ENCODE measurements at places on chromosomes 5 and 9. TPM values are rescaled to one million over a fixed set of nuclear protein-coding genes. Genes with fewer than 3 reads are reported as not detected.

The EFNA5 gene
- 8.2 TPM for total RNA-seq

DNA sequence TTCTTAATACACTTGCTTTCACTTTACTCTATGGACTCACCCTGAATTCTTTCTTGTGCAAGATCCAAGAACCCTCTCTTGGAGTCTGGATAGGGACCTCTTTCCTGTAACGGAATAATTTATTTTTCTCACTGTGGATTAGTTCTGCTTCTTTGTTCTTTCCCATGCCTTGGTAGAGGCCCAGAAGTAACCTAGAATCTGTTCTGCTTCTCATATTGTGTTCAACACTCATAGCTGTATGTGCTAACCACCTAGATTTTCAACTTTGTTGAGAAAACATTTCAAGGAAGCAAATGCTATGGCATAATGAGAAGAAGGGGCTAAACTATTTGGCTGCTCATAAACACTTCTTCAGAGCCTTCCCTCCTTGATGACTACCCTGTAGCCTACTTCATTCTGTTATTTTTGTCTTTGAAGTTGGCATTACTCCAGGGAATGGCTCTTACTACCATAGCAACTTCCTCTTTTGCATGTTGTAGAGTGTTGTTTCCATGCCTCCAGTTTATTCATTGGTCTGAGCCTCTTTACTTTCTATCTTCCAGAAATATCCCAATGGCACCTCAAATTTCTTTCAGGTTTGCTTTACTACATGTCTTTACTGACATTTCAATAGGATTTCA, 74.3 kb downstream of the KIAA0825 start:
- peak; percentile 62 for DNase-seq

DNA sequence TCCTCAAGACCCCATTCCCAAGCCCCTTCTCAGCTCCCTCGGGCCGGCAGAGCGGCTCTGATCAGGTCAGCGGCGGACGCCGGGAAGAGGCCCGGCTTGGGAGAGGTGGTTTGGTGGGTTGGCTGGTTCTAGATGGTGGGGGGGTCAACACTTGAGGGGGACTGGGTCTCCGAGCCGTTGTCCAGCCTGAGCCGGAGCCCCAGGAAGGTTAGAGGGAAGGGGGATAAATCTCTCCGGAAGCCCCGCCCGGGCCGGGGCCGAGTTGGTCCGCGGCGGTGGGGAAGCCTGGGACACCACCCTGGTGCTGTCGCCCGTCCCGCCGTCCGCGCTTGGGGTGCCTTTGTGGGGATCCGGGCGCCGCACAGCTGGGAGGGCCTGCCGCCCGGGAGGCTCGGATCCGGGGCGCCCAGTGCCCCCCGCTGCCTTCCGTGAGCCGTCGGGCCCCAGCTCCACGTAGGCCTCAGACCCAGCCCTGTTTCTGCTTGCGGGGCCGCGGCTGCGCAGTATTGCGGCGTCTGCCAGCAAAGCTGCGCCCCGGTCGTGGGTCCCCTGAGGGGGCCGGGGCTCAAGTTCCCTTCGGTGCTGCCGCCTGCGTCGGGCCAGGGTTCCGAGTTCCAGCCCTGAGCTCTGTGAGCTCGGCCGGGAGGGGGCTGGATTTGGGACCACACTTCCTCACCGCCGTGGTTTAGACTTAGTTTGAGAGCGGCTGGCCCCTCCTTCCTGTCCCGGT, 542 bp upstream of the TRIM52 start:
- DNase-seq = peak; percentile 79

- no peak for DNase-seq
Measured at GRCh38 chr9:18397076-18397475, 76.9 kb upstream of the ADAMTSL1 start.

The SLCO4C1 gene
- total RNA-seq = 0.29 TPM

- no peak for DNase-seq
Measured at GRCh38 chr5:54679686-54680085, 162.1 kb downstream of the SNX18 start.

- no peak for DNase-seq
Measured at GRCh38 chr5:148952097-148952867, 110.6 kb downstream of the SH3TC2 start.

The GABBR2 gene
- total RNA-seq = 0.52 TPM

The WDR31 gene
- total RNA-seq = 0.83 TPM

GRCh38 chr5:175211956-175212756, 231.8 kb downstream of the DRD1 start:
- no peak for DNase-seq

- DNase-seq = no peak
Measured at GRCh38 chr5:76547242-76547890, 75.8 kb downstream of the F2RL2 start.

DNA sequence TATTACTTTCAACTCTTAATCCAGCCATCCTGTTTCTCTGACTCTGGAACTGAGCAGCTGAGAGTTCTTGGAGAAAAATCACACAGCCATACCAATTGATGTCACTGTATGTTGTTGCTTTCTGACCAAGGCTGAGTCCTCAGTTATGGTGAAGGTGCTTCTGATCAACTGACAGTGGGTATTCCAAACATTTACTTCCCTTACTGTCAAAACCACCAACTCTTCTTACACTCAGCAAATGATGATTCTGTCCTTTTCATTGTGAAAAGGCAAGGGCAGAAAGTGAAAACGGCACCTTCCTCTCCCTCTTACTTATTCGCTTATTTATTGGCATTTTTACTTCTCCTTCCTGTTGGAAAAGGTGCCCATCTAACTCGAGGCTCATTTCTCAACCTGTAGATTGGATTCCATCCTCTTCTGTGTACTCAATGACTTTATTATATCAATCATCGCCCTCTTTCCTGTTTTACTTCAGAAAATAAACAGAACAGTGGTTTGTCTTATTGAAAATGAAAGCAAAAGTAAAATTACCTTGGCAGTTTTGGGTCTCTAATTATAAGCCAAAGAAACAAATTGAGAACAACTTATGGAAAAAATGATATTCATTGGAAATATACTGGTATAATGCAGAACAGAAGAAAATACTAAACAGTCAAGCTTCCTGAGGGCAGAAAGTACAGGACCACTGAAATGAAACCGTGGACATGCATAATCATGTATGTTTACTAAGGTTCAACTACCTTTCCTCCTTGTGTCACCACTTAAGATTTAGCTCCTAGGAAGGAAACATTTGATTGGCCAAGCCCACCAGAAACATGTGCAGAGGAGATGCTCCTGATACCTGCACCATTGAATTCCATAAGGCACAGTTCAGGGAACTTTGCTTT, 104.5 kb upstream of the CHD1 start:
- DNase-seq = peak; percentile 14

The FRMD3 gene
- total RNA-seq = 2.9 TPM

The PSAT1 gene
- total RNA-seq = 48.0 TPM
